Hematopoietic multipotent progenitor cell treated with erythropoietin and hydrocortisone succinate and interleukin-3 and kit ligand, for 8 days (in vitro differentiated cells): ENCODE measurements at places on chromosomes 12 and 14.

- no peak for DNase-seq
Observed at GRCh38 chr12:77640356-77640755, 190.3 kb upstream of the NAV3 start.

GRCh38 chr12:31950088-31950487, 9.1 kb upstream of the RESF1 start:
- DNase-seq: no peak

- no peak for DNase-seq
Observed at GRCh38 chr14:37078131-37078530, 94.3 kb downstream of the SLC25A21 start.

DNA sequence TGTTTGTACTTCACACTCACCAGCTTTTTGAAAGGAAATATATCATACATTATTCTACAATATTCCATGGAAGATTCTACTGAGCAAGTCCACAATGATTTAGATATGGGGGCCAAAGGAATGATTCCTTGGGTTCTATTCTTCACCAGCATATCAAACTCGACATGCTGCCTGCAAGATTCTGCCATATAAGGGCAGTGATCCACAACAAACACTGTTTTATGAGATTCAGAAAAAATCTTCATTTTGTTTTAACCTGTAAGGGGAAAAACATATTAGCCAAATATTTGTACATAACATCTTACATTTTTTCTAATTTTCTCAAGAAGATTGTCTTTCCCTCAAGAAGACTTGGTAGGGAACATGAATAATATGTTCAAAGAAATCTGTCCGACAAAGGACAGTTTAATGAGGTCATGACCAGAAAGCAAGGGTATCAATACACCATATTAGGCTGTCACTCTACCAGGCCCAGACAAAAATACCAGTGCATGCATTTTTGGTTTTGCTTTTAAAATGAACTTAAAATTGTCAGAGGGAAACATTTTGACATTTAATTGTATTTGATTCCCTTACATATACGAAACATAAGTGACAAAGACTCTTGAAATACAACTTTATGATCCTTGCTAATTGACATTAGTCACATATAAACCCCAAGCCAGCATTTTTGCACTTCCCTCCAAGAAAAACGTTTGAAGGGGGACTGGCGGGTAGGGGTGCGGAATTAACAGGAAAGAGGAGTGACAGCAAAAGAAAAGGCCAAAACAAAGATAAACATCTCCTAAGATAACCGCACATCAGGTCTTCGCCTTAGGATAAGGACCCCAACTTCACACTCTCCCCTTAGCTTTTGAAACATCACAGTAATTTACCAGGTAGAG, 980 bp downstream of the INTS13 start:
- no peak for DNase-seq

DNA sequence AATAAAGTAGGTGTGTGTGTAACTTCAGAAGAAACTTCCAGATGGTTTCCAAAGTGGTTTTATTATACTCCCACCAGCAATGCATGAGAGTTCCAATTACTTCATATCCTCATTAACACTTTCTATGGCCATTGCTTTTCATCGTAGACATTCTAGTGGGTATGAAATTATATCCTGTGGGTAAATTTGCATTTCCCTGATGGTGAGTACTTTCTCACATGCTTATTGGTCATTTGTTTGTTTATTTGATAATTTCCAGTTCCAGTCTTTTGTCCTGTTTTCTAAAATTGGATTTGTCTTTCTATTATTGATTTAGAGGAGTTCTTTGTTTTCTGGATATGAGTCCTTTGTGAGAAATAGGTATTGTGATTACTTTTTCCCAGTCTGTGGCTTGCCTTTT, 70.9 kb downstream of the PRKCH start:
- DNase-seq: no peak

- peak; percentile 24 for DNase-seq
Observed at GRCh38 chr12:122917507-122918121, 21.7 kb upstream of the VPS37B start.

DNA sequence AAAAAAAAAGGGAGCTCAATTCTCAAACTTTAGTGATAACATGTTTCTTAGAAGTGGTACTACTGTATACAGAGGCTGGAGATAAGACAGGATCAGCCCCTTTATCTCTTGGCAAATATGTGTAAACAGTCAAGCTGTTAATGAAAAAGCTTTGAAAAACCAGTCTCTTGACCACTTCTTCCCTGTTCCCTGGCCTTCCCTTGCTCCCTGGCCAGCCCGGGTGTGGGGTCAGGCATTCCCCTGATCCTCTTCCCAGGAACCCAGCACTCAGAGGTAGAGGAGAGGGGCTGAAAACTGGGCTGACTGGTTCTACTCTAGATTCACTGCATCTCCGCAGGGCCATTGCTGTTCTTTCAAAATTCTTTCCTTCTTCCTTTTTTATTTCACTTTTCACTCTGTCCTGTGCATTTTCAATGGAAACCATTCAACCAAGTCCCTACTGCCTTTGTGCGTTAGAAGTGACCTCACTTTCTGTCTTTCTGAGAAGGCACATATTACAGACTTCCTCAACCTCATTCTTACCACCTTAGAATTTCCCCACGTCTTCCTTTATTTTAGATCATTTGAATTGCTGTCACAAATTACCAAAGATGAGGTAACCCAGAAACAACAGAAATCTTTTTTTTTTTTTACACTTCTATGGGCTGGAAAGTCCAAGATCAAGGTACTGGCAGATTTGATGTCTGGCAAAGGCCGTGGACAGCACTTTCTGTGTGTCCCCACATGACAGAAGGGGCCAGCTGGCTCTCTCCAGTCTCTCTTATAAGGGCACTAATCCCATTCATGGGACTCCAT, 5.7 kb downstream of the GNG2 start:
- DNase-seq: peak; percentile 89
